Renal cortical epithelial cell (primary cell): ENCODE measurements at places on chromosomes 5 and 9. TPM values are rescaled to one million over a fixed set of nuclear protein-coding genes. Genes with fewer than 3 reads are reported as not detected.

The RMRP gene
- 5,792 and 14,792 TPM in 2 replicates for total RNA-seq

The OMD gene
- not detected in 2 replicates for total RNA-seq

The DDX4 gene
- total RNA-seq: not detected in 2 replicates

The C5orf34 gene
- 1.7 and 3.0 TPM in 2 replicates for total RNA-seq

The PARP8 gene
- 25.9 and 28.6 TPM in 2 replicates for total RNA-seq

The FOXD4L4 gene
- 0.20 TPM in 1 of 2 replicates, not detected in the other for total RNA-seq

The ZNF300 gene
- 7.1 and 11.7 TPM in 2 replicates for total RNA-seq

The PRR7 gene
- 9.4 and 11.0 TPM in 2 replicates for total RNA-seq

The IFNA13 gene
- total RNA-seq: not detected in 2 replicates

The TAS2R1 gene
- not detected in 2 replicates for total RNA-seq

The SLC22A4 gene
- total RNA-seq: 1.6 and 8.9 TPM in 2 replicates

The GNA14 gene
- 0.10 and 0.17 TPM in 2 replicates for total RNA-seq

The PCDHGA3 gene
- total RNA-seq: 0.17 and 1.0 TPM in 2 replicates

The PCDHGA9 gene
- total RNA-seq: 0.52 and 3.2 TPM in 2 replicates

The REXO4 gene
- total RNA-seq: 10.8 and 25.3 TPM in 2 replicates

The PITX1 gene
- total RNA-seq: 0.55 and 1.4 TPM in 2 replicates

The FSD1L gene
- total RNA-seq: 9.4 and 12.1 TPM in 2 replicates

The IL11RA gene
- 4.2 and 4.5 TPM in 2 replicates for total RNA-seq

The PCDHA9 gene
- total RNA-seq: 0.99 TPM in 1 of 2 replicates, not detected in the other

The ARID3C gene
- total RNA-seq: not detected in 2 replicates

The CCL27 gene
- total RNA-seq: not detected in 2 replicates

The PRR16 gene
- total RNA-seq: 0.35 and 0.70 TPM in 2 replicates

The KIF12 gene
- total RNA-seq: 12.3 and 40.1 TPM in 2 replicates

The FAM200C gene
- 2.6 and 4.3 TPM in 2 replicates for total RNA-seq

The PRELID2 gene
- 24.8 and 43.1 TPM in 2 replicates for total RNA-seq

The TSLP gene
- total RNA-seq: 0.25 and 0.52 TPM in 2 replicates
